Renal pelvis (tissue), 12 donors: ENCODE measurements at places on chromosomes 3 and 15.

DNA sequence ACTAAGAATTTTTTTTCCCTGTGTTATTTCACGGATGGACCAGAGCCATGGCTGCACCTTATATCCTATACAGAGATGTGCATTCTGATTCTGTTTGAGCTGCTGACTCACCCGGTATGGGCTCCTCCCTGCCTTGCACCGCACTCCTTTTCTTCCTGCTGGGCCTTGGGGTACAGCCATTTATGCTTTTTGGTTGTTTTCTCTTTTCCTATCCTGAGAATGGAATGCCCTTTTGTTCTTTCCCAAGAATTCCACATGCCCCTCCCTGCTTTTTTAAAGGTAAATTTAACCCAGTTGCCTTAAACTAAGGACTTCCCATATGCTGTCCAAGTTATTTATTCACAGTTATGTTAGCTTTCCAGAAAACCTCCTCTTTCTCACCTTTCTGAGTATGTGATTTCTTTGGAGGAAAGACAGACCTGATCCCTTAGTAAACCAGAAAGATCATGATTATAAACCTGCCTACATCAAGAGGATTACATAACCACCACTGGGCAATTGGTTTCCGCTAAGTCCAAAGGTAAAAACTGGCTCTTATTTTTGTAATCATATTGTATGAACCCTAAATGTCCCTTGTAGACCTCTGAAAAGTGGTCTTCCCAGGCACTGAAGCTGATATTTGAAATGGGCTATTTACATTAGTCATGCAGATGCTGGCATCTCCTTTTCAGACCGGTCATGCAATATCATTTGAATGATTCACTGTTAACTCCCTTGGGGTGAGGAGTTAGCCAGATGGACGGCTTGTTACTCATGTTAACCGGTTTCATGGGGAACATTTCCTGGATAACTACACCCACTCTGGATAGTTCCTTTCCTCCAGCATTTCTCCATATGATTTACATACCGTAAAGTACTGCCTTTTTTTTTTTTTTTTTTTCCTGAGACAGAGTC, 45.5 kb downstream of the TMOD3 start:
- no peak for DNase-seq

DNA sequence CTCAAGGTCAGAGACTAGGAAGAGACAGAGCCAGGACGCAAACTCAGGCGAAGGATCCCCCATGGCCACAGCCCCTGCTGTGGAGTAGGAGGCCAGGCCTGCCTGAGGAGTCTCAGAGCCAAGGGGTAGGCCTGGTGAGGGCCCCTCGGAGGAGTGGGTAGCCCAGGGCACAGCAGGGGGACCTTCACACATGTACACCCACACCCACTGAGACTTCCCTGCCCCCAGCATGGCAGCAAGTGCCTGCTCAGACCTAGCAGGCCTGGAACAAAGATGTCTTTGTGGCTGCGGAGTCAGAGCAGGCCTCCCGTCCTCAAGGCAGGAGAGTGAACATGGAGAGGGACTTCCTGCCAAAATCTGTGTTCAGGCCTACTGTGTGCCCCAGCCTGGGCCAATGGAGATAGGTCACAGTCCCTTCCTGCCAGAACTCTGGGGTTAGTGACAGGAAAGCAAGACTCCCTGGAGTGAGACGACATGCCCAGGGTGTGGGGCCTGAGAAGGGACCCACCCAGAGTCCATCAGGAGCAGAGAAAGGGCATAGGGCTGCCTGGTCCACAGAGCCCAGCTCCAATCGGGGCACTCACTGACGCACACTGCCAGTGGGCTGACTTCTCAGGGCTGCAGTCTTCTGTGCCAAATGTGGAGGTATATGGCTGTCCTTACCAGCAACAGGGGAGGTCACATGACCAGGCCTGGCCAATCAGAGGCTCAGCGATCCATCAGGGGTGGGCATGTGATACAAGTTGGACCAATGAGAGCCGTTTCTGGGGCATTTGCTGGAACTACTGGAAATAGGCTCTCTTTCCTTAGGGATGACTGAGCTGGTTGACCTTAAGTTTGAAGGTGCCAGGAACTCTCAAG, 2.3 kb downstream of the GRIP2 start:
- DNase-seq = no peak

GRCh38 chr3:197525706-197526105, 30.1 kb downstream of the BDH1 start:
- DNase-seq = no peak

- no peak for DNase-seq
These were observed 567.0 kb upstream of the MCTP2 start for GRCh38 chr15:93664213-93664956.

- DNase-seq = no peak
These were observed 2.1 kb downstream of the RPP25 start for GRCh38 chr15:74954515-74954914.

- no peak for DNase-seq
These were observed 271.8 kb downstream of the MECOM start for GRCh38 chr3:169391672-169392071.

DNA sequence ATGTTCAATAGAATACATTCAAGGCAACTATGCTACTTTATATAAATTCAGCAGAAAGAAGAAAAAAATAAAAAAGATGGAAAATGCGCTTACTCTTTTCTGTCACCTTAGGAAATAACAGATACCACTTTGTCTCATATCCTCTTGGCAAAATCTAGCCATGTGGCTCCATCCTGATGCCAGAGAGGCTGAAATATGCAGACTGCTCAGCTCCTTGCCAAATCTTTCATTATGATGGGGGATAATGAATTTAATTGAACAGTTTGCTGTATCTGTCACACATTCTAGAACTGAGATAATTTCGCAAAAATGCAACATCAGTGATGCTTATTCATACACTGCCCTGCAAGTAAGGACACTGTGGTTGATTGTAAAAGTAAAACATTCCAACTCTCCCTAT, 1081.5 kb downstream of the PLOD2 start:
- DNase-seq = no peak

DNA sequence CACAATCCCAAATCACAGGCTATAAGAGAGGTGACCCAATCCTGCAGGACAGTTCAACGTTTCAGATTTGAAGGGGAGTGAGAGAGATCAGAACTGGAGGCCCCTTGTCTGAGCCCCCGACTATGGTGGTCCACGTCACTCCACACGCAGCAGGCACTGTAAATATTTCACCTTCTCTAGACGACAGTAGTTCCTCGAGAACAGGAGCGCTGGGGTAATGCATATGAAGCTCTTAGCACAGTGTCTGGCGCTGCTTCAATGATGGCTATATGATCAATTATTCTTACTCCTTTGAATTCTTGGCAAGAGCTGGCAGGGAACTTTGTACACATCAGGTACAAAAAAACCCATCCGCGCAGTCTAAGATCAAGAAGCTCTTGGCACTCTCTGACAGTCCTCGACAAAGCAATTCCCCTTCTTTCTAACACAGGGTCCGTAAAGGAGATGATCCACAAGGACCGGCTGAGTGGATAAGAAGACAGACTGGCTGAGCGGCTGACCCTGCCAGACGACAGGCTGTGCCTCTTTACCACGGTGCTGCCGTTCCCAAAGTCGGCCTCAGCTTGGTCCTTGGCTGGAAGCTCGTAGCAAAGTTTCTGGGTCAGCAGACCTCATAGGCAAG, 522 bp upstream of the NRROS start:
- DNase-seq = no peak

DNA sequence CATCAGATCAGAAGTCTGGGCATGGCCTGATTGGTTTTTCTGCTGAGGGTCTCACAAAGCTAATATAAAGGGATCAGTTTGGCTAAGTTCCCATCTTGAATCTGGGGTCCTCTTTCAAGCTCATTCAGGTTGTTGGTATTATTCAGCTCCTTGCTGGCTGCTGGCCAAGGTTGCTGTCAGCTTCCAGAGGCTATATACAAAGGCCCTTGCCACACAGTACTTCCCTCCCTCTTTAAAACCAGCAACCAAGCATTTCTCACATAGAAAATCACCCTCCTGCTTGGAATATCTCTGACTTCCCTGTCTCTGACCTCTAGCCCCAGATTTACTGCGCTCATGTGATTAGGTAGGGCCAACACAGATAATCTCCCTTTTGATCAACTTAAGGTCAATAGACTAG, 442.9 kb downstream of the ERC2 start:
- no peak for DNase-seq

DNA sequence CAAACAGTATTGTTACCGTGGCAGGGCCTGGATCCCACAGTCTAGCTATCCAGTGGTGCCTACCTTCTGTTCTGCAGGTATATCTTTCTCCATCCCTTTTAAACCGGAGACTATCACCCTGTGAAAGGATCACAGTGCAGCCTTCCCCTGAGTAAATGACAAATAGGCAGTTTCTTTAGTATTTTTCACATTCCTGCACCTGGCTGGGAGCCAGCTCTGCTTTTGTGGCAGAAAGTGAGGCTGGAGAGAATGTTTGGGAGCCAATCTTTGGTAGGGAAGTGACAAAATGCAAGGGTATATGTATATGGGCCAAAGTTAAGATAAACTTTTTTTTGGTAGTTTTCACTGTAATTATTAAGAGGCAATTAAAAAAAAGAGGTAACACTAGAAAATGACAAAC, 54.8 kb downstream of the ARHGEF26 start:
- DNase-seq = no peak

DNA sequence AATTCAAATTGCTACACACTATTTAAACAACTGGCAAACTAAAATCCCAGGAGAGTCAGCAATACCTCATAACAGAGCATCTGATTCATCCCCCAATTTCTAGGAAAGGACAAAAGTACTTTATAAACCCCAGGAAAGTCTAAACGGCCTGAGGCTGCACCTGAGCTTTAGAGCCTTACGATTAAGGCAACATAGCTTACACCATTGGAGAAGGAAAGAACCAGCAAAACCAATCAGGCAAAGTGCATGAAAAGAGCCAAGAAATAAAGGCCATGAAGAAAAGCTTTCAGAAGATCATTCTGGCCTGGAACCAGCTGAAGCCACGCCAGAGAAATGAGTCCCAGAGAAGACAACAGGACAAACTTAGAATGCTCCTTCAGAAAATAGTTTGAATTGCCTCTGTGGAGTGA, 48.1 kb downstream of the PTPN9 start:
- no peak for DNase-seq

DNA sequence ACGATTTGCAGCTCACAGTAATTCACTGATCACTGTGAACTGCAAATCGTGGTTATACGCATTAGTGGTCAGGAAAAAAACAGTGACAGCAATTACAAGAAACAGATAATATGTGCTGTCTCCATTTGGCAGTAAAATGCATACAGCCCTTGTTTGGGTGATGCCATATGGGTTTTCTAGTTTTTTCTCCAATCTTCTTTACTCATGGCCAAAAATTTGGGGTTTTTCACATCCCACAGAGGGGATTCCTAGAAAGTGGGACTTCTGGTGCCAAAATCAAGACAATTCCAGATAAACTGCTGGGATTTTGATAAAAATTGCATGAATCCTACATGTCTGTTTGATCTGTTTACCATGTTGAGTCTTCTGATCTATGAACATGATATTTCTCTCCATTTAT, 15.6 kb downstream of the NDN start:
- DNase-seq = no peak

- DNase-seq = peak; percentile 77
These were observed 102.5 kb upstream of the PDZRN3 start for GRCh38 chr3:73727117-73727821.

GRCh38 chr3:195823280-195823679, 11.6 kb upstream of the MUC4 start:
- DNase-seq = no peak

GRCh38 chr15:82880704-82881103, 71.3 kb downstream of the WHAMM start:
- DNase-seq = no peak

DNA sequence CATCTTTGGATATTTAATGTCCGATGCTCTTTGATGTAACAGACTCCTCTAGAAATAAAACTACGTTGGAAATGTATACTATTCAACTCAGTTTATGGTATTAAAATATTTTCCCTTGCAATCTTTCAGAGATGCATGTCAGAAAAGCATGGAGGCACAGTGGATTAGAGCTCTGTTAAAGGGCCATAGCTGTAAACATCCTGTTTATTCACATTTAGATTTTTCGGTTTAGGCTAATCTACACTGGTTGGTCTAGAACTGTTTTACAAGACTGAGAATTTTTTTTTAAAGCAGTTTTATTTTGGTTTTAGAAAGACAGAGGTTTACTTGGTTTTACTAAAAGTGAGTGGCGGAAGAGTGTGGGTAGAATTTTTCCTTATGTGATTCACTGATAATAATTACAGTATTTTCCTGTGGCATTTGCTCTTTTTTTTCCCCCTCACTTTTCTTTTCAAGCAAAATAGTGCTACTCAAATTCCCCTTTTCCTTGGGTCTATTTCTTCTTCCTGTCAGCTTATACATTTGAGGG, 132.1 kb downstream of the IL1RAP start:
- DNase-seq = no peak

GRCh38 chr3:182606905-182607504, 186.3 kb upstream of the ATP11B start:
- no peak for DNase-seq

DNA sequence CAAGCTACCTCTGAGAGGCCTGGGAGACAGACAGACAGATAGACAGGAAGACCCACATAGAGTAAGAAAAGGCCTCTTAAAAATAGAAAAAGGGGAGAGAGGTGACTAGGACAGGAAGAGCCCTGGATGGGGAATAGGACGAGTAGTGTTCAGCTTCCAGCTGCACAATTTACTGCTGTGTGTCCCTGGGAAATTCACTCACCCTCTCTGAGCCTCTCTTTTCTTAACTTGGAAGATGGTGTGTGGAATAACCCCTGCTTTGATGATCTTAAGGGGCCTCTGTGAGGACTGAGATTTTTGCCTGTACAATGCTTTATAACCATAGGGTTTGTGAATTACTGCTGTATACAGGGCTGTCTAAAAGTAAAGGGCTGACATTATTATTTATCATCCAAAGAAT, 37.5 kb downstream of the FEM1B start:
- DNase-seq = no peak

GRCh38 chr15:38695249-38696108, 130.9 kb upstream of the RASGRP1 start:
- DNase-seq = no peak

DNA sequence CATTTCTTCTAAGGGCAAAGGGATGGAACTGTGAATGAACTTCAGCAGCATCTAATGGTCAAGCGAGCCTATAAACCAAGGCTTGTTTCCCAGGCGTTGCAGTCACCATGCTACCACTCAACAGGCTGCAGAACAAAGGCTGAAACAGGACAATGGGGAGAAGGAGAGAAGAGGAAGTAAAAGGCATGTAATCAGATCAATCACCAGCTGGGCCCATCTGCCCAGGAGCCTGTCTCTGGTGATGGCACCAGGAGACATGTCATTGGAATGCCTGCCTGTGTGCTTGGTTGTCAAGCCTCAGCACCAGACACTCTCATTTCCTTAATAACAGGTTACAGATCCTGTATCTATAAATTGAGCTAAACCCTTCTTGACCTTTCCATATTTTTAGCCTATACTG, 81.7 kb upstream of the UMPS start:
- DNase-seq = no peak

- DNase-seq = no peak
These were observed 35.8 kb downstream of the MGLL start for GRCh38 chr3:127786353-127787070.

DNA sequence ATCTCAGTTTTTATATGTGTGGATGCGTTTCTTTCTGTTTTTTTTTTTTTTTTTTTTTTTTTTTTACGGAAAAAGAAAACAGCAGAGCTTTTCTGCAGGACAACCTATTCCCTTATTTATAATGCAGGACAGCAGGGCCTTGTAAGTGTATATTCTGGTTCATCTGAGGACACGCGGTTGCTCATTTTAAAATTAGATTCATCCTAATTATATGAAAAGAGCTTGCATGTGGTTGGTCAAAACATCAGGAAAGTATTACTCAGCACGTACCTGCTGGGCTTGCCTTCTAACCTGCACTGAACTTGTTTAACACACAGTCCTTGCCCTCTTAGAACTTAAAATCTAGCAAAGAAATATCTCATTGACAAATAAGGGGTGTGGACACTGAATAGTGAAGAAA, 13.5 kb downstream of the THRB start:
- no peak for DNase-seq

GRCh38 chr3:129429080-129429451, 630 bp upstream of the EFCAB12 start:
- no peak for DNase-seq
